ENCODE measurements at places on chromosomes 7 and 10.

DNA sequence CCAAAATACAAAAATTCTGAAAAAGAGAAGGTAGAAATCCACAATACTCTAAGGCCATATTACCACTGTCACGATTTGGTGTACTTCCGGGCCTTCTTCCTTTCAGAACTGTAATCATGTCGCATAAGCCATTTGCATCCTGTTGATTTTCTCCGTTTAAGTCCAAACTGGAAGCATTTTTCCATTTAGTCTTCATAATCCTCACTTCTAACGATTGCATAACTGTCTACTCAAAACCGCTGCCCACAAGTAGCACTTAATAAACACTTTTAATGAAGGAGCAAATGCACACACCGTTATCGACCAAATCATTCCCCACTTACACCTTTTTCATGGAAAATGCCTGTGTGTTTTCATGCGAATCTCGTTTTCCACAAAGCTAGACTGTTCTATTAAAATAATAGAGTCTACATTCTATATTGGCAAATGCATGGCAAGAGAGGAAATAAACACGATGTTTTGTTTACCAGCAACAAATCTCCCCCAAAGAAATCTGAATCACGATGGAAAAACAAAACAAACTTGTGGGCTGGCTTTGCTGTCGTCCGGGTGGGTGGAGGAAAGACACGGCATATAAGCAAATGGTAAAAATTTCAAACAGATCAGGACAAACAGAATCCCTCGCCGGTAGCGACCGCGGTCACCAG is 1.0 kb downstream of the ATE1 start:
- peaks cover 20% of the 10 kb centered on the region for H3K4me1 ChIP-seq
- no peak for DNase-seq

- no peaks in the 10 kb centered on the region for H3K4me1 ChIP-seq
- H3K27me3 ChIP-seq, result no peaks in the 10 kb centered on the region
- H3K27ac ChIP-seq, result no peak overlapping the region
- DNase-seq, result no peak
- H3K4me3 ChIP-seq, result no peak overlapping the region
- no peaks in the 10 kb centered on the region for H3K36me3 ChIP-seq
Measured at GRCh38 chr7:20602306-20602705, 13.2 kb upstream of the ABCB5 start.

- no peak overlapping the region for H3K4me3 ChIP-seq
- H3K36me3 ChIP-seq, result no peaks in the 10 kb centered on the region
- no peak for DNase-seq
Measured at GRCh38 chr7:22932896-22933295, 81.0 kb downstream of the HYCC1 start.

GRCh38 chr10:74754381-74754821 is 72.0 kb upstream of the KAT6B start:
- no peaks in the 10 kb centered on the region for H3K36me3 ChIP-seq
- H3K4me3 ChIP-seq, result no peak overlapping the region
- no peaks in the 10 kb centered on the region for H3K4me1 ChIP-seq
- no peak overlapping the region for H3K27ac ChIP-seq
- DNase-seq, result no peak
- no peaks in the 10 kb centered on the region for H3K27me3 ChIP-seq

DNA sequence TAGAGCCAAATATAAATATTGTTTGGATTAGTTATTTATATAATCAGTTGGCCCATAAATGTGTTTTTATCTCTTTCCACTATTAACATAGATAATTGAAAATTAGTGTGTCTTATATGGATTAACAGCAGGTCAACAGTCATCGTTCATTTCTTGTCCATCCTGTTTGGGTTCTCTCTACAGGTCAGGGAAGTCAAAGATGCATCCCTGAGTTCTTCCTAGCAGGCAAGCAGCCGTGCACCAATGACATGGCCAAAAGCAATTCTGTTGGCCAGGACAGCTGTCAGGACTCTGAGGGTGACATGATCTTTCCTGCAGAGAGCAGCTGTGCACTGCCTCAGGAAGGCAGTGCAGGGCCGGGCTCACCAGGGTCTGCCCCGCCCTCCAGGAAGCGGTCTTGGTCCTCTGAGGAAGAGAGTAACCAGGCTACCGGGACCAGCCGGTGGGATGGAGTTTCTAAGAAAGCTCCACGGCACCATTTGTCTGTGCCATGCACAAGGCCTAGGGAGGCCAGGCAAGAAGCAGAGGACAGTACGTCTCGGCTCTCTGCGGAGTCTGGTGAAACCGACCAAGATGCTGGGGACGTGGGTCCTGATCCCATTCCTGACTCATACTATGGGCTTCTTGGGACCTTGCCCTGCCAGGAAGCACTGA is 15.9 kb downstream of the FBH1 start:
- H3K27me3 ChIP-seq, result no peaks in the 10 kb centered on the region
- peaks cover 6% of the 10 kb centered on the region for H3K4me1 ChIP-seq
- no peak for DNase-seq
- H3K27ac ChIP-seq, result peak overlapping the region; percentile 9
- no peak overlapping the region for H3K4me3 ChIP-seq

DNA sequence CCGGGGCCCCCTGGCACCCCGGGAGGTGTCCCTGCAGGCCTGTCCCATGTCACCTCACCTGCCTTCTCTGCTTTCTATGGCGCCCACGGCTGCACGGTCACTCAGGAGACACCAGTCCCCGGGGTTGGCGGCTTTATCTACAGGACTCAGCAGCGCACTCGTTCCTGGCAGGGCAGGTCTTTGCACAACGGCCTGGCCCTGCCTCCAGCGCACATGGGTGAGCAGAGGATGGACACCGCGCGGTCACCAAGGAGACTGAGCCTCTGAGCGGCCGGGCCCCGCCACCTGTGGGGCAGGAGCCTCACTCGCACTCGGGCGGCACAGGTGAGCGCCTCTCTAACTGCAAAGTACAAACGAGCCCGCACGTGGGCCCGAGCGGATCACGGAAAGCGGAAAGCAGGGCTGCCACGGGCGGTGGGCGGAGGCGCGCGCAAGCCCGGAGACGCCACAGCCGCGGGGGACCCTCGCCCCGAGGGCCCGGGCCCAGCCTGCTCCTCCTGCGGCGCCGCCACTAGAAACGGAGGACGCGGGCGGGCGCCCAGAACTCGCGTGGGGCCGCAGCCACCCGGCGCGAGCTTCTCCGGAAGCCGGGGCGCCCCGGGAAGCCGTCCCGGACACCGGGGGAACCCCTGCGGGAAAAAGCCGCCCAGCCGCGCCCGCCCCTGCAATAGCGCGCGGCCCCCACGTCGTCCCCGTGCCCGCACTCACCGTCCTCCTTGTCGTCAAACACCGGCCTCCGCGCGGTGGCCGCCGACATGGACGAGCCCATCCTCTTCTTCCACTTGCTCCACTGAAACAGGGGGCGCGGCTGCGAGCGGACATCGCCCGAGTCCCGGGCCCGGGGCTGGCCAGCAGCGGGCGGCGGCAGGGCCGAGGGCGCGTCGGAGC is 642 bp downstream of the STK32C start:
- H3K27ac ChIP-seq, result no peak overlapping the region
- peaks cover 13% of the 10 kb centered on the region for H3K4me1 ChIP-seq
- no peaks in the 10 kb centered on the region for H3K36me3 ChIP-seq
- DNase-seq, result peak; percentile 88

DNA sequence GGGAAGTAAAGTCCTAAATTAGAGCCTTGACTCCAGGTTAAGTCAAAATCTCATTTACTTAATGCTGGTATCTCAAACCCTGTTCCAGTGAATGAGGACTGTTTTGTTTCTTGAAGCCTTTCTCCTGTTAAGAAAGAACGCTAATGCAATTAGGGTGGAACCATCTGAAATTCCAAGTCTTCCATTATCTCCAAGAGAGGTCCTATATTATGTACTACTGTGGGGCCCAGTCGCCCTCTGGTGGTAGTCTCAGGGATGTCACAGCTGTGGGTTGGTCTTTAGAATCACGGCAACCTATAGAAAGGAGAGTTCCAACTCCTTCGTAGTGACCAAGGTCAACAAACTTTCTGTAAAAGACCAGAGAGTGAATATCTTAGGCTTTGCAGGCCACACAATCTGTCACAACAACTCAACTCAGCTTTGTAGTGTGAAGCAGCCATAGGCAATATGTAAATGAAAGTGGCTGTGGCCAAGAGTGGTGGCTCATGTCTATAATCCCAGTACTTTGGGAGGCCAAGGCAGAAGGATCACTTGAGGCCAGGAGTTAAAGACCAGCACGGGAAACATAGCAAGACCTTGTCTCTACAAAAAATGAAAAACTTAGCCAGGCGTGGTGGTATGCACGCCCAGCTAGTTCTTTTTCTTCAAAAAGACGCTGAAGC is 9.3 kb downstream of the RPP38 start:
- H3K4me3 ChIP-seq, result no peak overlapping the region
- DNase-seq, result peak; percentile 70
- peaks cover 4% of the 10 kb centered on the region for H3K4me1 ChIP-seq
- no peaks in the 10 kb centered on the region for H3K27me3 ChIP-seq

- no peak overlapping the region for H3K4me3 ChIP-seq
- no peaks in the 10 kb centered on the region for H3K36me3 ChIP-seq
- no peak overlapping the region for H3K27ac ChIP-seq
- peaks cover 5% of the 10 kb centered on the region for H3K27me3 ChIP-seq
- DNase-seq, result no peak
Measured at GRCh38 chr7:135731-136645, 56.4 kb upstream of the FAM20C start.

DNA sequence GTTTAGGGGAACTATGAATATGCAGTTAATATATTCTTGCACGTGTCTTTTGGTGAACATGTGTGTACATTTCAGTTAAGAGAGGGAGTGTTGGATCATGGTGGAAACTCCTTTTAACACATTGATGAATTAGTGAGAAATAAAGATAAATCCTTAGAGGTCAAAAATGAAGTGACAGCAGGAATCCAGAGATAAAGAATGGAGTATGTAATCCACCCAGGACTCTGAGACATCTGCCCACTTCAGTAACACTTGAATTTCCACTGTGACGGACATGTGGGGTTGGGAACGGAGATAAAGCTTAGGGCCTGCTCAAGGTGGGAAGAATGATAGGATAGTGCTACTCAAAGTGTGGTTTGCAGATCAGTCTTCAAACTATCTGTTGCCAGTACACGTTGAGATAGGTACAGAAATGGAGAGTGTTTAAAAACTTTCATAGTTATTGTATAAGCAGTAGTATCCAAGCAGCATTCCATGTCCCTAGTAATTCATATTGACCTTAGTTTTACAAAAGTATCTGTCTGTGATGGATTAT is 6.6 kb upstream of the RELN start:
- H3K27me3 ChIP-seq, result peaks cover 8% of the 10 kb centered on the region
- no peak overlapping the region for H3K4me3 ChIP-seq
- H3K36me3 ChIP-seq, result no peaks in the 10 kb centered on the region
- no peak for DNase-seq

DNA sequence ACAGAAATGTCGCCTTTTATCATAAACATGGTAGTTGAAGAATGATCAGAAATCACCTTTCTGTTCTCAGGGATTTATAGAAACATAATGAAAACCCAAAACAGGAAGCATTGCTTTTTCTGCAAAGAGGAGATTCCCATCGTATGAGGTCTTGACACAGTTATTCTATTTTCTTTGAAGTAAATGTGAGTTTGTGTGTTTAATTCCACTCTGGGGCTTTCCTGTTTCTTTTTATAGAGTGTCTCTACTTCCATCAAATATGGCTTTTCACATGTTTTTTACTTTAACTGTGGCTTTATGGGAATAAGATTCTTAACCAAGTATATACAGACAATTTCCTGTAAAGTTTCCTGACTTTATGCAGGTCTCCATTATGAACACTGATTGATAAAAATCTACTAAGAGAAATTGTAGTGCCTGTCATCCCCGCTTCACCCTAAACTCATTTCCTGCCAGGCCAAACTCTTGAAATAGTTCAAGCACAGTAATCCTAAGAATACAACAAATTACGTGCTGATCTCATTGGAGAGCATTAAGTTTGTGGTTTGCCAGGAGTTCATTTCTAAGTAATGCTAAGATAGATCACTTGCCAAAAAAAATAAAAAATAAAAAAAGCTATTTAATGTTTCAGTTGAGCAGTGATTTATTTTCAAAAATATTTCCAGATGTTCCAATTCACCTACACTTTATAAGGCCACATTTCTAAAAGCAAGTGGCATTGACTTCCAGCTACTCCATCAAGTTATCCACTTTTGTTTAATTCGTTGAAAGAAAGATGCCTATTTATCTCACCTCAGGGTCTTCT is 52.2 kb upstream of the SEC61G start:
- no peaks in the 10 kb centered on the region for H3K27me3 ChIP-seq
- H3K4me3 ChIP-seq, result no peak overlapping the region
- no peak overlapping the region for H3K27ac ChIP-seq
- DNase-seq, result no peak
- H3K4me1 ChIP-seq, result peaks cover 25% of the 10 kb centered on the region

DNA sequence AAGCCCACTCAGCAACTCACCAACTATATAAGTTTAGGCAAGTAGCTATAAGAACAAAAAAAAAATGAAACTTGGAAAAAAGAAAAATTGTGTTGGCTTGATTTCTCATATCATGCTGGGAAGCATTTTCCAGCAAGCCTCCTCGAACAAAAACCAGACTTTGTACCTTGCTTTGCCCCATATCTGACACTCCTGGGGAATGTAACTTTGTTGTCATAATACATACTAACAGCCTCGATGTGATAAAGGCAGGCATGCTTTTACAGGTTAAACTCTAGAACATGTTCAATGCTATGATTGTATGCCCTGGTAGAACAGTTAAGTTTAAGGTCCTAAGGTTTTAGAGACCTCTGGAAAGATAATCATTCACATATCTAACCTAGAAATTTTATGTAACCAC is 11.6 kb downstream of the CFAP43 start:
- no peak for DNase-seq
- no peaks in the 10 kb centered on the region for H3K4me1 ChIP-seq
- no peak overlapping the region for H3K4me3 ChIP-seq
- H3K27me3 ChIP-seq, result no peaks in the 10 kb centered on the region

DNA sequence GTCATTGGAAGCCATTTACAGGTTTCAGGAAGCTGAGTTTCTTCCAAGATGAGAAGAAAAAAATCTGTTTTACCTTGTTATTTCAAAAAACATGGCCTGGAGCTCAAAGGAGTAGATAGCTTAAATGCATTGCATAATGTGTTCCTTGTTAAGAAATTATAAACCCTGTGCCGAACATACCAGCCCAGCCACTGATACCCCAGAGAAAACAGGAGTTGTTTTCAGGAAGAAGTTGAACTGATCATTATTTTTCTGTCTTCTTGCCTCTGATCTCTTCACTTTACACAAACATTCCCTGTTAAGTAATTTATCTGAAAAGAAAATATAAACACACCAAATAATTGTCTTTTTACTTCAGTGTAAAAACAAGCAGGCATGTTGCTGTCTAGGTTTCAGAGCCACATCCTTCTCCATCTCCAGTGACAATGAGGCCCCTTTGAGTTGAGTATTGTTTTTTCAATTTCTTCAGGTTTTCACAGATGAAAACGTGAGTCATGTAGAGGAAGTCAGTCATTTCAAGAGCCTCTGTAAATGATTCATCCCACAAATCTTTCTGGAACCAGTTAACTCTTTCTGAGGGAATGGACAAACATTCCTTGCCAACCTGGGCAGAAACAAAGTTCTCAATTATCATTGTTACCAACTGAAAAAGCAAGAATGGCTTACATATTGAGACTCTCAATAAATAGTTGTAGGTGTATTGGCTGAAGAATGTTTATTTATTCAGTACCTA is 244.2 kb downstream of the IPMK start:
- no peaks in the 10 kb centered on the region for H3K4me1 ChIP-seq
- no peak overlapping the region for H3K4me3 ChIP-seq
- no peaks in the 10 kb centered on the region for H3K36me3 ChIP-seq
- DNase-seq, result no peak
- no peaks in the 10 kb centered on the region for H3K27me3 ChIP-seq

- H3K36me3 ChIP-seq, result no peaks in the 10 kb centered on the region
- H3K4me1 ChIP-seq, result no peaks in the 10 kb centered on the region
- no peak overlapping the region for H3K27ac ChIP-seq
- no peak overlapping the region for H3K4me3 ChIP-seq
Measured at GRCh38 chr7:118280319-118281012, 56.0 kb downstream of the ANKRD7 start.

Measured in upper lobe of right lung (tissue), 1 donor.